ENCODE measurements at places on chromosomes 16 and 17.

GRCh38 chr17:57444682-57445450, 188.5 kb downstream of the MSI2 start:
- DNase-seq: no peak

DNA sequence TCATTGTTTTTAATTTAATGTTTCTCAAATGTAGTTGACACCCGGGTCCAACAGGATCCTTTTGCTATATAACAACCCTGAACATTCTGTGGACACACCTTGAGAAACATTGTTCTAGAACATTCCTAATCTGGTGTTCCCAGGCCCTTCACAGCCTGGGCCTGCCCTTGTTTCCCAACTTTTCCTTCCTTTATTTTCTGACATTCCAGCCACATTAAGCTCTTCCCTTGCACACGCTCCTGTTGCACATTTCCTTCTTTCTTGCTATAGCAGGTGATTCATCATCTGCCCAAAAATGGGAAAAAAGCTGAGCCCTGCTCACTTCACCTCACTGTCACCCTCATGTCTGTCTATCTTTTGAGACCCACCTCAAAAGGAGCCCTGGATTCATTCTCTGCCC, 67.9 kb upstream of the MARCHF10 start:
- no peak for DNase-seq

DNA sequence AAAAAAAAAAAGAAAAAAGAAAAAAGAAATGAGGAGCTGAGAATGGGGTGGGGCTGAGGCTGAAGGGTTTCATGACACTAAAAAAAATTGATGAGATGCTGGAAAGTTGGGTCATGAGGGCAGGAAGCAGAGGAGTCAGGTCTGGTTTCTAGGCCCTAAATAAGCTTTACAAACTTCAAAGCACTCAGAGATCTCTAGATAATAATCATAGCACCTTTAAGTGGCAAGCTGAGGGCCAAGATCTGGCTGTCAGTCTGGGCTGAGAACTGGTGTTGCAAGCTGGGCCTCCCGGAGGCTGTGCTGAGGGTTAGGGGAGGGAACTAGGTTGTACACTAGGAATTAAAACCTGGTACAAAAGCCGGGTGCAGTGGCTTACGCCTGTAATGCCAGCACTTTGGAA, 6.4 kb downstream of the ZNF764 start:
- no peak for DNase-seq

DNA sequence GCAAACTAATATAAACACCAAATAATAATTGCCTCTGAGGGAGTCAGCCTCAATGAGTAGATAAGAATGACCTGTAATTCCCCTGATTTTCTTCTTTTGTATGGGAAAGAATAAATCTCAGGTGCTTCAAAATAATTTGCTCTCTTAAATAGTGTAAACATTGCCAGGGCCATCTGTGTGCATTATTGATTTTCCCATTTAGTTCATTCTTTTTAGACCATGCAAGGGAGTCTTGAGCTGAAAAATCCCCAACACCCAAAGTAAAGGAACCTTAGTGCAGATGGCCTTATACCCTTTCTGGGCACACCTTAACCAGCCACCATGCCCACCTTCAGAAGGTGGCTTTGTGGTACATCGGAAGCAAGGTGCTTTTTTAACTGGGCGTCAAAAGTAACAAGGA, 267.2 kb downstream of the TMEM114 start:
- DNase-seq: no peak
